ENCODE measurements at places on chromosomes 3 and 15.

GRCh38 chr3:147377412-147378367 lies 28.7 kb downstream of the ZIC4 start:
- DNase-seq, result peak; percentile 62

DNA sequence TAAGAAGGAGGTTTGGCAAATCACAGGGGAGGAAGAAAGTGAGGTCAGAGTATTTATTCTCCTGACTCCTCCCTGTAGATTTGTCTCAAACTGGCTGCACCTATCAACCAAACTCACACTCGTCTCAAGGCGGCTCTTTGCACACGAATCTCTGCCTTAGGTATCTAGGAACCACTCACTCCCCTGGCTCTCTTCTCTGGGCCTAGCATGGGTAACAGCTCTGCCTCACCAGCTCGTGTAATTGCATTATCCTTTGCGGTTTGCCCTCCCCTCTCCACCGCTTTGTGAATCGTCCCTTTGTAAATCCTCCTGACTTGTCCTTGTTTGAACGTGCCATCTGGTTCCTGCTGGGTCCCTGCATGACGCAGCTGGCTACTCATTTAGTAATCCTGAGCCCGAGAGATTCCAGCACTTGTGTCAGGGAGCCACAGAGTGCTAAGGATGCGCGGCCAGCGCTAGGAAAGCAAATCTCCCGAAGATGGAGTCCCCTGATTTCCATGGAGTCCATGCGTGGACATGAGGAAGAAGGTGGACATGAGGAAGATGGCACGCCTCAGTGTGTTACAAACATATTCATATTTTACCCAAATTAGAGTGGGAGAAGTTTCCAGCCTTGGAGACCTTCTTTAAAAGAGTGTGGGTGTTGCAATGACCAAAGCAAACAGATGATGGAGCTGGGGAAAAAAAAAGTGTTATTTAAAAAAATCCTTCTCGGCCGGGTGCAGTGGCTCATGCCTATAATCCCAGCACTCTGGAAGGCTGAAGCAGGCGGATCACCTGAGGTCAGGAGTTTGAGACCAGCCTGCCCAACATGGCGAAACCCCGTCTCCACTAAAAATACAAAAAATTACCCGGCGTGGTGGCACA lies 26.7 kb downstream of the NRROS start:
- DNase-seq, result peak; percentile 57

DNA sequence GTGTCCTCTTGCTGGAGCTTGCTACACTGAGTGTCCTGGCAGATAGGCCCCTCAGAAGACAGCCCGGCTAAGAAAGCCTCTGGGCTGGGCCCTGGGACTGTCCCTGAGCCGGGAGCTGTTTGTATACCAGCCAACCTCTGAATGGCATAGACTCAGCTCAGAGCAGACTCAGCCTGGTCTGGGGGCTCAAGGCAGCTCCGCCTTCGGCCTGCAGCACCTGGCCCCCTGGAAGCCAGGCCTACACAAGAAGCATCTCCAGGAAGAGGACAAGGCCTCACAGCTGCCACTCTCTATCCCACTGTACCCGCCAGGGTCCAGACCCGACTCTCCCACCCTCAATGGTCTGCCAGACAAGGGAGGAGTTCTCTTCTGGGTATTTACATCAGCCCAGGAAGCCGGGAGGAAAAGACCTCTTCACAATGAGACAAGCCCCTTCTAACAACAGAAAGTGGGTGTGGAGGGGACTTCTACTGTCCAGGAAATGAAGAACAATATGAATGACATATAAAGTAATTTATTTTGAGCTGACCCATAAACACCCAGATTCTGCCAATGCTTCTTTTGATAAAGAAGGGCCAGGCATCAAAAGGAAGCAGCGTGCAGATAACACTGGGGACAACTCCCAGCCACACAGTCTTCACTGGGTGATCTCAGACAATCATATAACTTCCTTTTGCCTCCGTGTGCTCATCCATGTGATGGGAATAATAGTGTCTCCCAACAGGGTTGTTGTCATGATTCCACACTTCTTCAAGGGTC lies 110.2 kb downstream of the TPRA1 start:
- DNase-seq, result no peak

- DNase-seq, result peak; percentile 31
Observed at GRCh38 chr15:39230205-39230907, 350.5 kb upstream of the THBS1 start.

GRCh38 chr3:185760550-185760949 lies 64.3 kb downstream of the IGF2BP2 start:
- DNase-seq, result no peak

GRCh38 chr3:128933213-128933921 lies 53.9 kb downstream of the ACAD9 start:
- DNase-seq, result no peak

DNA sequence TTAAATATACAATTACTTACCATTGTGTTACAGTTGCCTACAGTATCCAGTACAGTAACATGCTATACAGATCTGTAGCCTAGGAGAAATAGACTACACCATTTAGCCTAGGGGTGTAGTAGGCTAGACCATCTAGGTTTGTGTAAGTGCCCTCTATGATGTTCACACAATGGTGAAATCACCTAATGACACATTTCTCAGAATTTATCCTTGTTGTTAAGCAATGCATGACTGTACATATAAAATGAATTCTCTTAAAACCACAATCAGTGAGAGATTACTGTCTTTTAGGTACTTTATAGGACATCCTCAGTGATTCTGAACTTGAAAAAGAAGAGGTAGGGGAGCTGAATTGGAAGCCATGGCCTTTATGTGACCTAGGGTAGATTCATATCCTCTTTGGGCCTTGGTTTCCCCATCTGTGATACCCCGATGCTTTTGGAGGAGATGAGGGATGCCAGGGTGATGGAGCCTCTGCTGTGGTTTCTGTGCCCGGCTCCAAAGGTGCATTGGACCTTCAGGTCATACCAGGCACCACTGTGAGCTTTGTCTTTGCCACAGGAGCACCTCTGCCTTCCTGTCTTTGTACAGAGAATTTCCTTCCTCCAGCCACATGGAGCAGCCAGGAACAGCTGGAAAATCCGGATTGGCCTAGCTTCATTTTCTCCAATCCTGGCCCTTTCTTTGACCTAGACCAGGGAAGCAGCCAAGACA lies 51.9 kb upstream of the FLNB start:
- DNase-seq, result peak; percentile 90

GRCh38 chr3:142694225-142694624 lies 29.6 kb upstream of the TRPC1 start:
- no peak for DNase-seq

- peak; percentile 23 for DNase-seq
Observed at GRCh38 chr3:16740515-16740914, 135.3 kb upstream of the DAZL start.

GRCh38 chr3:16849795-16850194 lies 35.0 kb upstream of the PLCL2 start:
- peak; percentile 83 for DNase-seq

- DNase-seq, result peak; percentile 47
Observed at GRCh38 chr15:70852501-70853317, 1.2 kb downstream of the LARP6 start.

- no peak for DNase-seq
Observed at GRCh38 chr15:73936588-73937290, 10.5 kb downstream of the LOXL1 start.

- DNase-seq, result peak; percentile 46
Observed at GRCh38 chr15:45634432-45635190, at the start of gene SQOR. TSS of gene SQOR (plus strand) at chr15:45635029. CDS start at chr15:45658924, 23,895 bp downstream.

DNA sequence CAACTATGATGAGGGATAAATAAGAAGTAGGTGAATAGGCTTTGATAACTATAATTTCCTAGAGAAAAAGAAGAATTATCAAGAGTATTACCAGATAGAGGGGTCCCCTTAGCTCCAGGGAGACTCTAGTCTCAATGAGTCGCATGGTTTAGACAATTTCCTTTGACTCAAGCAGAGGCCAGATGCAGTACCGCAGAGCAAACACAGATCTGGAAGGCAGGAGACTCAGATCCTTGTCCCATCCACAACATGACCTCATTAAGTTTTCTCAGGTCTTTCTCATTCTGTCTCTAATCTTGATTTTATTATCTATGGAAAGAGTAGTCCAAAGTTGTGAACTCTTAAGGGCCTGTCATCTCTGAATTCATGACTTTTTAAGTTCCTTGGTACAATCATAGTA lies 987.9 kb downstream of the NTRK3 start:
- DNase-seq, result peak; percentile 13

GRCh38 chr3:112811917-112812660 lies 34.6 kb downstream of the CD200R1L start:
- peak; percentile 23 for DNase-seq

GRCh38 chr15:64333986-64334929 lies 21.7 kb downstream of the CSNK1G1 start:
- DNase-seq, result no peak

DNA sequence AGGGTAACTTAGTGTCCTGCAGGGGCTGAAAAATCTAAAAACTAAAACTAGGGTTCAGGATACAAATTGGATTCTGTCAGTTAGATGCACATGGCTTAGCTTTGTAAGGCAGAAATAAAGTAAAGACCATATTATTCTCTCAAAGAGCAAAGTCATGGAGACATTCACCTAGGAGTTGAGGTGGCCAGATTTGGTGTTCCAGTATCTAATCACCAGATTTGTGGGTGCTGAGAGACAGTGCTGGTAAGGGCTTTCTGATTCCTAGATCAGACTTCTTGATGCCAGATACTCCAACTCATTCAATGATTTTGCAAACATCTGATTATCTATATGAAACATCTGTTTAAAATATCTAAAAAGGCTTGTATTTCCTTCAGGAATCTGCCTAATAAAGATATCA lies 28.3 kb upstream of the TBC1D5 start:
- DNase-seq, result no peak

DNA sequence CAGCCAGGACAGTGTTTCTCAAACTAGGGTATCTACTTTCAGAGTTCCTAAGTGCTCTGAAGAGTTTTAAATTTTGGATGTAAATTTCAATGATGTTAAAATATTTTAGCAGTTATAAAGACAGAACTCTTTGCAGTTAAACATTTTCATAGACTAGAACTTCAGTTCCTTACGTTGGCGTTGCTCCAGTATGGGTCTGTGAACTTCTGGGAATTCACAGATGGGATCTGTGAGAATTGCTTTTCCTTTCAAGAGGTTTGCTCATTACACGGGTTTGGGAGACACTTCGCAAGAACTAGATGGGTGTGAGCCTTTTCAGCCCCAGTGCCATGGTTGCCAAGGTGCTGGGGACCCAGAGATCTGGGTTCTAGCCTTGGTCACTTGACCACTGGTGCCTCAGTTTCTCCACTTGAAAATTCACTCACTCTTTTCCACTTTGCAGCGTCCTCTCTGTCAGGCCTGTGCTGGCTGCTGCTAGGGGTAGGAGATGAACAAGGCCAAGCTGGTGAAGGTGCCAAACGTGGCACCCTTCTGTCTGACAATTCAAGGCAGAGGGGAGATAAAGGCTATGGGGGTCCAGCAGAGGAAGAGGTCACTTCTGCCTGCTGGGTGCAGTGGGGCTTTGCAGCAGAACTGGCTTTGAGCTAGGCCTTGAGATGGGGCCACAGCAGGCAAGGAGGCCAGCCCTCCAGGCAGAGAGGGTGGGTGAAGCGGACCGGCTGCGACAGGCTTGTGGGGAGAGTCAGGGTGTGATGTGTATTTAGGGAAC lies 48.1 kb downstream of the EPHB3 start:
- DNase-seq, result no peak

- no peak for DNase-seq
Observed at GRCh38 chr15:42274702-42274989, 1.4 kb upstream of the TMEM87A start.

DNA sequence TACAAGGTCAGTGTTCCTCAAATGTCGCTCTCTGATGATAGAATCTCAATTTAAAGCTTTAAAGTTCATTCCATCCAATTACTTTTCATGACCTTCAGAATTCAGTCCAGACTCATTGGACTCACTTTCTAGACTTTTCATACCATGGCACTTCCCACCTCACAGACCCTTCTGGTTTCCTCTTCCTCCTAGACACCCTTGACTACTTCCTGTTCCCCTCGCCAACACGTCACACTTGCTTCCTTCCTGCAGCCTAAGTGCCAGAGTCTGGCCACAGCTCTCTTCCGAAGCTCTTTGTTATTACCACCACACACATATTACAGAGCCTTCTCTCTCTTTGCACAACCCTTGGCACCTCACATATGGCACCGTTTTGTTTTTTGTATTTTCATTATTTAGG lies 59.1 kb upstream of the UMPS start:
- DNase-seq, result no peak
